Stimulated activated naive CD8-positive, alpha-beta T cell treated with anti-CD3 and anti-CD28 coated beads, Interleukin-15, amount 100 ng/mL, for 72 hours (primary cell): ENCODE measurements at places on chromosomes 5 and 9.

- DNase-seq, result no peak
Observed at GRCh38 chr9:38336341-38336740, 56.2 kb upstream of the ALDH1B1 start.

DNA sequence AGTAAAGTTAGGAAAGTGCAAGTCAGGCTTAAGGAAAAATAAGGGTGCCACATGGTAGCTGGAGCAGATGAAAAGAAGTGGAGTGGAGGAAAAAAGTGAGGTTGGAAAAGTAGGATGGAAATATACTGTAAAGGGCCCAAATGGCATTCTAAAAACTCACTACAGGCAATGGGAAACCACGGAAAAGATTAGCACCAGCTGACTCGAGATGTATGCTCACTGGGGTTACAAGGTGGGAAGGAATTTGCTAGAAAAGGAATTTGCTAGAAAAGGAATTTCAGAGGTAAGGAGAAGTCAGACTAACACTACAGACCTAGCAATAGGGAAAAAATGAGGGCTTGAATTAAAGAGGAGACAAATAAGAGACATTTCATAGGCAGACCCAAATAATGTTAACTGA is 3.6 kb downstream of the PSMD5 start:
- DNase-seq, result no peak

DNA sequence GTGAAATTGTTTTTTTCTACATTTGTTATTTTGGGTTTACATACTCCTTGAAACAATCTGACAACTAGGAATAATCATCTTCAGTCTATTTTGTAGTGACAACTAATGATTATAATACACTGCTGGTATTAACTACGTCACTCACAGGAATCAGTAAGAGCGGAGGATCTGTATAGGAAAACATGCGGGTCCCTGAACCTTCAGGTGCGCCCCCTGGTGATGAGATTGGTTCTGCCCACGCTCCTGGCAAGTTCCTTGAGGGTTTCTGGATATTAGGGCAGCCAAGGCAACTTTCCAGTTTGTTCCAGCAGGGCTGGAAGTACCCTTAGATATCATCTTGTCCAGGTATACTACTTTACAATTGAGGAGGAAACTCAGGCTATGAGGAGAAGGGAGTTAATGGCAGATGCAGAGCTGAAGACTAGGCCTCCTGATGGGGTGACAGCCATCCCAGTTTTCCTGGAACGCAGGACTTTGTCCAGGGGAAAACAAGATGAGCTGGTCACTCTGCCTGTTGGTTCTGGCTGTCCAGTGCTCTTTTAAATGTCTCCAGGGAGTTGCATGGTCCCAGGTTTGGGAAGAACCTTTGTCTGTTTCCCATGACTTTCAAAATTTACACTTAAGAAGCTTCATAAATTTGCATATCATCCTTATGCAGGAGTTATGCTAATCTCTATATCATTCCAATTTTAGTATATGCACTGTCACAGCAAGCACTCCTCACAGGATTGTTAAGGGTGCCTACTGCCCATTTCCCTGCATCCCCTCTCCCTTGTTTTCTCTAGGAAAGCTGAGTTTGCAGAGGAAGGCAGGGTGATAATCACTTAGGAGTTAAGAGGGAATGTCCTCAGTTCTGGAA is 14.9 kb upstream of the WNT8A start:
- peak; percentile 55 for DNase-seq

DNA sequence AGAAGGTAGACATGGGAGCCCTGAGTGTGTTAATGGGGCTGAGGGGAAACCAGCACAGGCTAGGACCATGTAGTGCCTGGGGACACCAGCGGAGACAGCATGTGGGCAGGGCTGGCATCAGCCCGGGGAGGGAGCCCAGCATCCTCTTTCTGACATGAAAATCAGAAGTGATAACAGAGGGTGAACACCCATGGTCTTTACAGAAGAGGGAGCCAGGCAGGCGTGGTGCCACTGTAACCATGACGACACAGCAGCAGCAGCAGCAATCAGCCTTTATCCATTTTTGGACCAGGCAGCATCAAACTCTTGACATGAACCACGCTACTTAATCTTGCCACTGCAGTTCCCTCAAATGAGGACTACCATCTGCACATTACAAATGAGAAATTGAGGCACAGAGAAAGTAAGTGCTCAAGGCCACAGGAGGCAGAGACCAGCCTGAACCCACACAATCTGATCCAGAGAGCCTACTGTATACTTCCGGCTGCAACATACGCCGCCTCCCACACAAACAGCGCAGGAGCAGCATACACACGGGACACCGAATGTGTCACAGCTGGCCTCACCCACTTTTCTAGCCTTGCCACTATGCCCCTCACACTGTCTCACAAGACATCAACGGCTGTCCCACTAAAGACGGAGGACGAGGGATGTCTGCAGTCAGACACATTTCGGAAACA is 23.8 kb downstream of the CAMSAP1 start:
- no peak for DNase-seq

DNA sequence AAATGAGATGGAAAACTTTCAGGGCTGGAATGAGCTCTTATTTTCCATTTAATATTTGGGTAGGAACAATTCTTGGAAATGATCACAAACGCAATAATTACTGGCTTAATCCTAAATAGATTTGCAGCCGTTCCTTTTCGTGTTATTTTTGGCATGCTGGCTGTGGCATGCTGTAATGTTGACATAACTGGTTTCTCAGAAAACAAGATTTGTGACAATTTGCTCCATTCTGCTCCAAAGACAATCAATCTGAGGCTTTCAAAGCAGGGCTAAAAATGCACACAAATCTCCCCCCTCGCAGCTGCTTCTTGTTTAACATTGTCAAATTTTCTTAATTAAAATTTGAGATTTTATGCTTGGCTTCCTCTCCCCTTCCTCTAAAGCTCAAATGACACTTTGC is 151.2 kb downstream of the TTC39B start:
- DNase-seq, result no peak

GRCh38 chr5:137466889-137467288 is 32.2 kb downstream of the SPOCK1 start:
- no peak for DNase-seq

DNA sequence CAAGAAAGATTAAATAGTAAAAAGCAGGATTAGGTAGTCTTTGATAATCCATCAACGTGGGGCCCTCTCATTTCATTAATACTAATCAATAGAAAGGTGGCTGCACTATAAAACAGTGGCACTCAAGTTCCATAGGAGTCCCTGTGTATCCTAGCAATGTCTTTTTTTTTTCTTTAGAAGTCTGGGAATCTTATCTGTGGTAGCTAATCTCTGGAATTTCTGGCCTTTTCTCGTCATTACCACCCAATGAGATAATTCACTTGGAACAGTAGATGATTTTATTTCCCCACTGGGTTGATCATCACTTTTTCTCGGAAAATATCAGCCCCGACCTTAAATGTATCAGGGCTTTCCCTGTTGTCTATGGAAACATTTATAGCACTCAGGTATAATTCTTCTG is 86.8 kb upstream of the CDH6 start:
- no peak for DNase-seq

DNA sequence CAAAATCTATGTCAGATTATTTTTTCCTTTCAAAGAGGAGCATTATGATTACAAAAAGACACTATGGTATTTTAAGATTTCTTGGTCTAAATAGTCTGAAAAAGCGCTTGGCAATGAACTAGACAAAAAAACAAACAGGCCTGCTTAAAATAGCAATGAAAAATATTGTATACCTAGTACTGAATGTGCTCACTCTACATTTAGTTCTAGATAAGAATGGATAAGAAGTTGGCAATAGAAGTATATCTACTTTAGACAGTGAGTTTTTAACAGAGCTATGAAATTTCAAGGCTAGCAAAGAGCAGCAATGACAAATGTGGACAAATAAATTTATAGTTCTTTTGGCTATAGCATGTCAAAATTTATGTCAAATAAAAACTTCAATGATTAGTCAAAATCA is 26.2 kb downstream of the GIN1 start:
- no peak for DNase-seq

DNA sequence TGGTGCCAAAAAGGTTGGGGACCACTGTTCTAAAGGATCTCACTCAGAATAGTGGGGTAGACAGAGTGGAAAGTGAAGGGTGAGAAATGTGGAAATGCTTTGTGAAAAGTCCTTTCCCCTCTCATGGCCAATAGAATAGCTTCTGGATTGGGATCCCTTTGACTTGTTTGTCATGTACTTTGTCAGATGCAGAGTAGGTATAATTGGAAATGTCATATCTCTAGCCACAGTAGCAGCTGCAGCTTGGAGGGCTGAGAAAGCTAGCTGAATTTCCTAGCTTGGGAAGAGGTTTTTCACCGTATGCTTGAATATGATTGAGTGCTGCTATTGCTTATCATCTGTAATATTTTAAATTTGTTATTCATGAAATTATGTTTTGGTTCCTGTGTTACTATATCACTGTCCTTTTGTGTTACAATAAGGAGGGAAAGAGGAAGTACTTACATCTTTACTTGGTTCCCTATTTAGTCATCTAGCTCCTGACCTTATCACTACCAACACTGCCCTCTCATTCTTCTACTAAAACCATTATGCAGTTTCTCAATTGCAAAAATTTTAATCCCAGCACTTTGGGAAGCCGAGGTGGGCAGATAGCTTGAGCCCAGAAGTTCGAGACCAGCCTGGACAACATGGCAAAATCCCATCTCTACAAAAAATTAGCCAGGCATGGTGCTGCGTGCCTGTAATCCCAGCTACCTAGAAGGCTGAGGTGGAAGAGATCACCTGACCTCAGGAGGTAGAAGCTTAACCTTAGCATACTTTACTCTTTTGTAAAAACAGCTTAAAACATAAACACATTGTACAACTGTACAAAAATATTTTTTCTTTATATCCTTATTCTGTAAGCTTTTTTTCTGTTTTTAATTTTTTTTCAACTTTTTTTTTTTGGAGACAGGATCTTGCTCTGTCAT is 12.4 kb downstream of the SLC30A5 start:
- no peak for DNase-seq
